ENCODE measurements at places on chromosomes 6 and 20. TPM values are rescaled to one million over a fixed set of nuclear protein-coding genes. Genes with fewer than 3 reads are reported as not detected.

DNA sequence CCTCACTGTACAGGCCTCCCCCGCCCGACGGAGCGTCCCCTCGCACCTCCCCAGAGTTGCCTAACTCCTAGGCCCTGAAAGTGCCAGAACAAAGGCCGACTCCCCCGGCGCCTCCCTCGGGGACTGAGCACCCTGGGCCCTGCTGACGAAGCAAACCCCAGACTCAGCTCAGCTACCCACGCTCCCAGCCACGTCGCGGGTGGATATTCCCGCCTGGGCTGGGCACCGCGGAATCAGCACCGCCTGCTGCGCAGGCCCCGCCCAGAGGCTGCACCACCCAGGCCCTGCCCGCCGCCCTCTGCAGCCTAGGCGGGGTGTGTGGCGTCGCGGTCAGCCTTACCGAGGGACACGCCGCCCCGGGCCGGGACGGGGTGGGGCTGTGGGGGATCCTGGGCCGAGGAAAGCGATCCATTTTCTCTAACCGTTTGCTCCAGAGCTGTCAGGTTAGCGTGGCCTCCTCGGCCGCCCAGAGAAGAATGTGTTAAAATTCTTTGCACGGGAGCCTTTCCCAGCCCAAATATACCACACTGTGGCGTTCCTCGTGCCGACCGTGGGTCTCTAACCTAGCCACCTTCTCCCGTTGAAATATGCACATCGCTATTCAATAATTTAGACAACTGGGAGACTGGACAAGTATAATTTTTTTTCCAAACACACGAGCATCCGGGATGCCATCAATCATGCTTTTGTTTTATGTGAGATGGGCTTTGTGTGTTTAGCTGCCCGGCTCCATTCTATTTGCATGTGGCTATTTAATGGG is 31.4 kb downstream of the TFAP2A start:
- no peak for DNase-seq

DNA sequence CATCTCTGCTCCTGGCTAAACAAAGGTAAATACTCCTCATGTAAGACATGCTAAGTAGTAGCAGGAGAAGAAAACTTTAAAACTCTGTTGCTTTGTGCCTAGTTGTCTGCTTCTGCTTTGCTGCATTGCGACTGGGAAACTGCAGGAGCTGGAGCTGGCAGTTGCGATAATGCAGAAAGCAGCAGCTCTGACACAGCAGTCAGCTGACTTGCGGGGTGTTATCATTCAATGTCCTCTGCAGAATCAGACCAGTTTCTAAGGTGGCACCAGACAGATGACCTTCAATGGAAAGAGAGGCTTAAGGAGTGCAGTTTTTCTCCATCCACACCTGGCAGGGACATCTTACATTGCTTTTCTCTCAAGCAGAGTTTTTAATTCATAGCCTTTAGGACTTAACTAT is 69.9 kb upstream of the SOX4 start:
- DNase-seq = no peak

DNA sequence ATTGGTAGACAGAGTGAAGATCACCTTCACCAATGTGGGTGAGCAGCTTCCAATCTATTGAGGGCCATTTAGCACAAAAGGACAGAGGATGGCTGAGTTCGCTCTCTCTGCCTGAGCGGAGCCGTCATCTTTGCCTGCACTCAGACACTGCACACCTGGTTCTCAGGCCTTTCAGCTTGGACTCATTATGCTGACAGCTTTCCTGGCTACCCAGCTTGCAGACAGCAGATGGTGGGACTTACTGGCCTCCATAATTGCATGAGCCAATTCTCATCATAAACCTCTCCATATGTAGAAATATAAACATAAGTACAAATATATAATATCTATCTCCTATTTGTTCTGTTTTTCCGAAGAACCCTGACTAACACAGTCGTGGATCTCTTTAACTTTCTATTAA is 13.7 kb downstream of the TBXT start:
- no peak for DNase-seq

Gene C20orf204
- 0.31 TPM for total RNA-seq

DNA sequence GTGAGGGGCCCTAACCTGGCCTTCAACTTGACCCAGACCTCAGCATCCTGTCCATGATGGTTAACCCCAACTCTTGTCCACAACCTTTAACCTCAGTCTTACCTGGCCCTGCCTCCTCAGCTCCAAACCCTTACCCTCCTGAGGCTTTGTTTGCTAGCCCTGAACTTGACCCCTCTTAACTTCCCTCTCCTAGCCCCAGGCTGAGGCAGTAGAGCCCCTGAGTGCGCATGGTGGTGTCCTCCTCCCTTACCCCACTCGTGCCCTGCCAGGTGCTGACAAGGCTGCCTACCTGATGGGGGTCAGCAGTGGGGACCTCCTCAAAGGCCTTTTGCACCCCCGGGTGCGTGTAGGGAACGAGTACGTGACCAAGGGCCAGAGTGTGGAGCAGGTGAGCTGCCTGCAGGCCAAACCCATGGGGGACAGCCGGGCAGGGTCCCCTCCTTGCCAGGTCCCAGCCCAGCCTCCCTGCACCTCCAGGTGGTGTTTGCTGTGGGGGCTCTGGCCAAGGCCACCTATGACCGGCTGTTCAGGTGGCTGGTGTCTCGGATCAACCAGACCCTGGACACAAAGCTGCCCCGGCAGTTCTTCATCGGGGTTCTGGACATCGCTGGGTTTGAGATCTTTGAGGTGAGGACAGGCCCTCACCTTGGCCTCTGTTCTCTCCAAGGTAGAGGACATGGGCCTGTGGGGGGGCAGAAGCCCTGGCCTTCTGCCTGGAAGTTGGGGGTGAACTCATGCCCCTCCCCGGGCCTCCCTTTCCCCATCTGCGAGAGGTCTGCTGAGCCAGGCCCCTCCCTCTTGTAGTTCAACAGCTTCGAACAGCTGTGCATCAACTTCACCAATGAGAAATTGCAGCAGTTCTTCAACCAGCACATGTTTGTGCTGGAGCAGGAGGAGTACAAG is 31.9 kb downstream of the MYH7B start:
- DNase-seq = no peak

- DNase-seq = no peak
Measured at GRCh38 chr20:62723768-62724450, 15.3 kb downstream of the NTSR1 start.

DNA sequence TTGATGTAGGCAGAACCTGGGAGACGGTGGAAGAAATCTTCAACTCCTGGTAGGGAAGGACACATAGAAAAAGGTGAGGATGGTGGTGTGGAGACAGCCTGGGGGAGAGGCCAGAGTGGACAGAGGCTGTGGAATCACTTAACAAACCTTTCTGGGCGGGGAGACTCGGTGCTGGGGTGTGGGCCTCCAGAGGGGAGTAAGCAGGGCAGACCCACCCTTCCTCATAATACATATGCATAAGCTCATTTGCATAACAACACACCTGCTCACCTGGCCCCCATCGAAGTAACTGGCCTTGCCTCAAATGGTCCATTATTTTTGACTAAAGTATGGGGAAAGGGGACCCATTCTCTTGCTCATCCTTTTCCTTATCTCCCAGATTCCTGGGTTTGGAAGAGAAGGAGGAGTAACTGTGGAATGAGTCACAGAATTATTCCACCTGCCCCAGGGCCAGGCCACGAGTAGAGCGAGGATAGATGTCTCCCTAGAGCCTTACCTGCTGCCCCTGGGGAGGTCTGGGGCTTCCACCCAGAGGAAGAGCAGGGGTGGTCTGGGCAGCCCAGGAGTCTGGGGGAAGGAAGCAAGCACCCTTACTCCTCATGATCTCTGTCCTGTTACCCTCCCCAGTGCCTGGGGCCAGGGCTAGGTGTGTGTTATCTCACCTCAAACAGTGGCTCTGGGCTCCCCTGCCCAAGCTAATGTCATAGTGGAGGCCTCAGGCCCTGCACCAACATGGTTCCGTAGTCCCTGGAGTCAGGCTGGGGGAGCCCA is 10.7 kb upstream of the VEGFA start:
- peak; percentile 39 for DNase-seq

Gene FLOT1
- total RNA-seq = 45.8 TPM

Gene NRM
- 3.3 TPM for total RNA-seq

Gene BMP5
- total RNA-seq = 0.47 TPM

Gene PPP1R16B
- 1.4 TPM for total RNA-seq

GRCh38 chr6:25670208-25670607 is 18.2 kb downstream of the SCGN start:
- DNase-seq = no peak

GRCh38 chr6:160217863-160218262 is 40.8 kb downstream of the SLC22A2 start:
- DNase-seq = no peak

DNA sequence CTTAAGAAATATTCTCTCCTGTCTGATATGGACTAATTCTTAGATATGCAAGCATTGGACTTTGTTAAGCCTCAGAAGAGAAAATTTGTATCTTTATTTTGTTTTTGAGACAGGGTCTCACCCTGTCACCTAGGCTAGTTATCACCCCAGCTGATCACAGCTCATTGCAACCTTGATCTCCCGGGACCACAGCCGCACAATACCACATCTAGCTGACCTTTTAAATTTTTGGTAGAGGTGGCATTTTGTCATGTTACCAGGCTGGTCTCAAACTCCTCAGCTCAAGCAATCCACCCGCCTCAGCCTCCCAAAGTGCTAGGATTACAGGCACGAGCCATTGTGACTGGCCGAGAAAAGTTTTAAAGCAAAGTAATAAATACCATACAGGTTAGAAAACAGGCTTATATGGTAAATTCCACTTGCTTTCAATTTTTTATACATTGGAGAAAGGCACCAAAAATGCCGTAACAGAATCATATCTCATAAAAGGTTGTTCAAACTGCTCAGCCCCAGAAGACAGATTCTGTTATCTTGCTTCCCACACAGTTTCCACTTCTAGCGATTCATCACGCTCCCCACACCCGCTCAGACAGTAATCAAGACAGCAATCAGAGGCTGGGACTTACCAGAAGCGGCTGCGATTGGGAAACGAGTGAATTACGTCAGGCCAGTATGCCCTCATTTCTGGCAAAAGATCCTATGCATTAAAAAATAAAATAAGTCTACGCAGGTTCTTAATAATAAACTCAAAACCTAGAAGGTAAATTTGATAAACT is 13.8 kb downstream of the RNASET2 start:
- DNase-seq = no peak

DNA sequence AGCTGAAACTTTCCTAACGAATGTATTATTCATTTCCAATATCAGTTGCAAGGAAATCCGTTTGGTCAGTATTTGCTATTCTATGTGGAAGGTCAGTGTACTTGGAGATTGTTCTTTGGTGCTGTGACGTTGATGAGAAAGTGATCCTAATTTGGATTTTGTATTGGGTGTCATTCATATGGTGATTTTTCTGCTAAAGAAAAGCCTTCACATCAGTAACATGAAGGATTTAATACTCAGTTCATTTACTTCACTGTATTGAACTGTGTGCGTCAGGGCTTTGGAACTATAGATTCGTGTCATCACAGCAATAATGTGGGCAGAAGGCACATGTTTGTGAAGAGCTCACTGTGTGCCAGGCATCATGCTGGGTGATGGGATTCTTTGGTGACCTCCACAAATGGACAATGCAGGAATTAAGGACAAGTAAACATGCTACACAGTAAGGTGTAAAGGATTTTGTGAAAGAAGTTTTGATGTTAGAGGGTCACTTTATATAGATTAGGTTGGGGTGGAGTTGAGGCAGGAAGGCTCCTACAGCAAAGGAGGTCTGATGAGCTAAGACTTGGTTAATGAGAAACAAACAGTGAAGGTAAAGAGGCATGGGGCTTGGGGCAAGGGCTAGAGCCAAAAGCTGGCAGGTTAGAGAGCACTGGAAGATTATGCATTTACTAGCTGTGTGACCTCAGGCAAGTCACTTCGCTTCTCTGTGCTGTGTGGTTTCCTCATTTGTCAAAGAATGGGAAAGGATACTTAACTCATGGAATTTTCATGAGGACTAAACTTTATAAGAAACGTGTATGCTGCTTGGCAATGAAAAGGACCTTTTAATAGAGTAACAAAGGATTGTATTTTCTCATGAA is 12.1 kb downstream of the ARID1B start:
- DNase-seq = no peak

GRCh38 chr6:170017603-170018320 is 266.3 kb downstream of the ERMARD start:
- no peak for DNase-seq

Gene PDYN
- total RNA-seq = not detected

GRCh38 chr6:122184401-122184827 is 215.0 kb upstream of the HSF2 start:
- no peak for DNase-seq

GRCh38 chr6:36671687-36672375 is 6.7 kb upstream of the CDKN1A start:
- no peak for DNase-seq

Gene ADGRF5
- 2.8 TPM for total RNA-seq

- DNase-seq = no peak
Measured at GRCh38 chr6:1409774-1410465, 20.5 kb downstream of the FOXF2 start.

GRCh38 chr6:148855744-148856143 is 108.9 kb downstream of the UST start:
- DNase-seq = no peak

DNA sequence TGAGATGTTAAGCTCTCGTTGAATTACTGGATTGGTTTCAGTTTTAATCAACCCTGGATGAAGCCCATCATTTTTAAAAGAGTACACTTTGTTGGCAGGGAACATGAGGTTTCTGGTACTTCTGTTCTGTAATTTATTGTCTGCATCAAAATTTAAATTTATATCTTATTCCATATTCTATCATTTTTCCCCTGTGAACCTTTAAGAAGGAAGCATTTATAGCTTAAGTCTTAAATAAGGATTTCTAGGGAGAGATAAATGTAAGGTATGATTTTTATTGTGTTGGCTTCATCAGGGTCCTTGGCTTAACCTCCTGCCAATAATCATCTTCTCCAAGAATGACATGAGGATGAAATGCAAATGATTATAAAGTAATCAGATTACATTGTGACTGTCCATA is 40.6 kb downstream of the MLIP start:
- no peak for DNase-seq

DNA sequence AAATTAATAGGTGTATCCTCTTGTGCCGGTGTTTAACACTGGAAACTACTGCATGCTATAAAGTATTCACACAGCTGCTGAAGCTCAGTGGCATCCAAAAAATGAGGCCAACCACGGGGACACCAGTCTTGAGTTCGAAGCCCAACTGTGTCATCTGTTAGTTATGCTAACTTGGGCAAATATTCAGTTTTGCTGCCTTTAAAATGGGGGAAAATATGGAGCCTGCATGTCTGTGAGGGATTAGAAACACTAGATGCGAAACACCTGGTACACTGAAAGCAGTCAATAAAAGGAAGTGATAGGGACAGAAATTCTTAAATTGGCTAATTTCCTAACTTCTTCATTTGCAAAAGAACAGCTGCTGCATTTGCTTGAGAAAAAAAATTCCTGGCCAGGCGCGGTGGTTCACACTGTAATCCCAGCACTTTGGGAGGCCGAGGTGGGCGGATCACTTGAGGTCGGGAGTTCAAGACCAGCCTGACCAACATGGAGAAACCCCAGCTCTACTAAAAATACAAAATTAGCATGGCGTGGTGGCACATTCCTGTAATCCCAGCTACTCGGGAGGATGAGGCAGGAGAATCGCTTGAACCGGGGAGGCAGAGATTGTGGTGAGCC is 36.6 kb upstream of the MLIP start:
- DNase-seq = no peak

- no peak for DNase-seq
Measured at GRCh38 chr6:13006578-13007300, 290.2 kb downstream of the PHACTR1 start.

Gene SUMO4
- 1.5 TPM for total RNA-seq

- no peak for DNase-seq
Measured at GRCh38 chr6:143885116-143885515, 20.8 kb downstream of the ZC2HC1B start.

GRCh38 chr20:17940224-17940971 is 28.2 kb downstream of the SNX5 start:
- no peak for DNase-seq

Measured in pancreas (tissue), 10 donors.